ENCODE measurements at places on chromosomes 13 and 19.

- no peak for DNase-seq
These were observed 21.0 kb downstream of the SMIM24 start for GRCh38 chr19:3459089-3459881.

GRCh38 chr19:41886761-41887710 is 4.1 kb downstream of the ARHGEF1 start:
- peak; percentile 66 for DNase-seq

DNA sequence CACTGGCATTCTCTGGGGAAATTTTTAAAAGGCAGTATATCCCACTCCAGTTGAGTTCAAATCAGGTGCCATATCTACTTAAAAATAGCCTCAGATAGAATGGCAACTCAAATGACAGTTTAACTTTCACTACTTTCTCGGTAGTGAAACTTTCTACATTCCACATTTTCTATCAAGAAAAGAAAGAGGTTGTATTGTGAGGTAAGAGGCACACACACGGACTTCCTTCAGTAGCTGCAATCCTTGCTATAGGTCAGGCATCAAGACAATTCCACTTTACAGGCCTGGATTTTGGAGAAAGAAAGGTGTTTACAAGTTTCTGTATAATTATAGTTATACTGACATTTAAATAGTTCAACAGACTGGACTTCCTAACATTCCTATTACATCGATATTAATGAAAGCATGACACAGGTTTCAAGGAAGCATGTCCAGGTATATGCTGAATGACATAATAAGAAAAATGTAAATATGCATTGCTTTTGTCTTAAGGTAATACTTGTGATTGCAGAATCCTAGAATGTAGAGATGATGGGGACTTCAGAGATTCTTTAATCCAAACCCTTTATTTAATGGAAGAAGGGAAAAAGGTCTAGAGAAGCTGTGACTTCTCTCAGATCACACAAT is 5.2 kb downstream of the STARD13 start:
- DNase-seq: no peak

GRCh38 chr13:86172961-86173360 is 373.7 kb upstream of the SLITRK6 start:
- DNase-seq: no peak

DNA sequence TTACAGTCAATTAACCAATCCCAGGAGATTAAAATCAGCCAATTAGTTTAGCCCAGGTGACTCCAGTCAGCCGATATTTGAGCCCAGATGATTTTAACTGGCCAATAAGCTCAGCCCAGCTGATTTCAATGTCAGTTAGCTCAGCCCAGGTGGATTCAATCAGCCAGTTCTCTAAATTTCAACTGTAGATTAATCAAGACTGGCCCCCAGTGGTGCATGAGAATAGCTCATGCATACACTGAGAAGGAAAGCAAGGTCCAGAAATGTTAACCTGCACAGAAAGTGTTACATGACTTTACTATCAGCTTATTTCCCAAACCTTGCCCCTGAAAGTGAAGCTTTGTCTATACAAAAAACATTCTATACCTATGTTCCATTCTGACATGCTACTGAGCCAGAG is 55.4 kb upstream of the ZNF724 start:
- no peak for DNase-seq

DNA sequence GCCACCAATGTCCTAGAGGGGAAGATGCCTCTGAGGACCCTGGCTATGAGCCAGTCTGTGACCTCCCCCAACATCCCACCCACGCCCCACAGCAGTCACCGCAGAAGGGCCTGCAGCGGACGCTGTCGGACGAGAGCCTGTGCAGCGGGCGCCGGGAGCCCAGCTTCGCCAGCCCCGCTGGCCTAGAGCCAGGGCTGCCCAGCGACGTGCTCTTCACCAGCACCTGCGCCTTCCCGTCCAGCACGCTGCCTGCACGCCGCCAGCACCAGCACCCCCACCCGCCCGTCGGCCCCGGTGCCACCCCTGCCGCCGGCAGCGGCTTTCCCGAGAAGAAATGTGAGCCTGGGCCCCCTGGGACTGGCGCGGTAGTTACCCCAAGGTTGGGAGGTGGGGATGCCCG is 30.6 kb downstream of the DPF1 start:
- DNase-seq: no peak

GRCh38 chr19:9644472-9644871 is 23.4 kb upstream of the ZNF561 start:
- no peak for DNase-seq

GRCh38 chr19:46408664-46409039 is 4.7 kb downstream of the CCDC8 start:
- DNase-seq: no peak

Measured in activated CD4-positive, CD25-positive, alpha-beta regulatory T cell treated with anti-CD3 and anti-CD28 coated beads, Interleukin-2, amount 50 U/mL, for 72 hours (primary cell).